Activated B cell treated with CpG ODN at 0.5 μM for 24 hours (primary cell): ENCODE measurements at places on chromosomes 12 and 14. TPM values are rescaled to one million over a fixed set of nuclear protein-coding genes. Genes with fewer than 3 reads are reported as not detected.

DNA sequence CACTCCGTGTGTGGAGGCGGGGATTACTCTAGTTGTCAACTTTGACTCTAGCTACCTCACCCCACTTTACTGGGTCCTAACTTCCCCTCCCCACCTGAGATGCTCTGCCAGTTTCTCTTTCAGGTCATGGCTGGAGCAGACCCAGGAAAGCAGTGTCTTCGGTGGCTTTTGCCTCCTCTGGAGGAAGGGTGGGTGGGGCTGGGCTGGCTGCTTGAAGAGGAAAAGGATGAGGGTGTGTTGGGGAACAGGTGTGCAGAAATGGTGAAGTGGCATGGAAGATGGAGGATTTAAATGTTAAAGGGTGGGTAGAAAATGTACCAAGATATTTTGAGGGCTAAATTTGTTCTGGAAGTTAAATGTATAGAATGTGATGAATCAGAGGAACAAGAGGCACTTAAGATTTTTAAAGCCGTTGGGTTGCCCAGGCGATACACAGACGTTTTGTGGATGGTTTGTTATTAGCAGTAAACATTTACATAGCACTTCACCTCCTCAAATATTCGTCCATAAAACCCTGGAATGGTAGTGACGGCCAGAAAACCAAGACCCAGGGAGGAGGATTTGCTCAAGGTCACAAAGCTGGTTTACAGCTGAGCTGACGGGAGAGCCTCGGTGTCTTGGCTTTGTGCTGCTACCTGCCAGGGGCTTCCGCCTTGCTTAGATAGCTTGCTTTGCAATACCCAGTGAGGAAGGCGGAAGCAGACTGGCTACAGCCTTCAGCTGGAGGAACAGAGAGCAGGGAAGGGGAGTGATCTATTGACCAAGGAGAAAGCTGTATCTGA, 72.2 kb upstream of the PRMT8 start:
- no peaks in the 10 kb centered on the region for H3K4me1 ChIP-seq
- H3K36me3 ChIP-seq = no peaks in the 10 kb centered on the region
- no peak overlapping the region for H3K27ac ChIP-seq
- no peak for DNase-seq
- H3K4me3 ChIP-seq = no peak overlapping the region

DNA sequence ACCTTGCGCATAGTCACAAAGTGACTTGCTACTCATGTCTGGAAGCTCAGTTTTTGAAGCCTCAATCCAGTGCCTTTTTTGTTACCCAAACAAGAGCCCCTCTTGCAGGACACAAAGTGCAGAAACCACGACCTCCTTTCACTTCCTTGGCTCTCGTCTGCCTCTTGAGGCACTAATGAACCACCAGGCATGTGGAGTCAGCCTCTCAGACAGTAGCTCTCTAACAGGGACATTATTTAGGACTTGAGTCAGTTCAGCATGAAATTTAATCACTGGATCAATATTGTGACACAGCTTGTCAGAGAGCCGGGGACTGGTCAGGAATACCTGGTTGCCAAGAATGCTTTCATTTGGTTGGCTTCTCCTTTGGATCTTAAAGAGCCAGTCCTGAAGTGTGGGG, 46.7 kb downstream of the HSPB8 start:
- no peak overlapping the region for H3K4me3 ChIP-seq
- no peak overlapping the region for H3K27ac ChIP-seq
- DNase-seq = no peak
- H3K36me3 ChIP-seq = no peaks in the 10 kb centered on the region

- DNase-seq = no peak
- no peak overlapping the region for H3K4me3 ChIP-seq
- H3K36me3 ChIP-seq = no peaks in the 10 kb centered on the region
- peaks cover 5% of the 10 kb centered on the region for H3K27me3 ChIP-seq
Observed at GRCh38 chr12:1619587-1619986, 9.4 kb upstream of the WNT5B start.

The CCDC197 gene
- not detected in 2 replicates for total RNA-seq
